ENCODE measurements at places on chromosomes 13 and 19.

- DNase-seq = no peak
These were observed 11.9 kb downstream of the KLC3 start for GRCh38 chr19:45352471-45352870.

DNA sequence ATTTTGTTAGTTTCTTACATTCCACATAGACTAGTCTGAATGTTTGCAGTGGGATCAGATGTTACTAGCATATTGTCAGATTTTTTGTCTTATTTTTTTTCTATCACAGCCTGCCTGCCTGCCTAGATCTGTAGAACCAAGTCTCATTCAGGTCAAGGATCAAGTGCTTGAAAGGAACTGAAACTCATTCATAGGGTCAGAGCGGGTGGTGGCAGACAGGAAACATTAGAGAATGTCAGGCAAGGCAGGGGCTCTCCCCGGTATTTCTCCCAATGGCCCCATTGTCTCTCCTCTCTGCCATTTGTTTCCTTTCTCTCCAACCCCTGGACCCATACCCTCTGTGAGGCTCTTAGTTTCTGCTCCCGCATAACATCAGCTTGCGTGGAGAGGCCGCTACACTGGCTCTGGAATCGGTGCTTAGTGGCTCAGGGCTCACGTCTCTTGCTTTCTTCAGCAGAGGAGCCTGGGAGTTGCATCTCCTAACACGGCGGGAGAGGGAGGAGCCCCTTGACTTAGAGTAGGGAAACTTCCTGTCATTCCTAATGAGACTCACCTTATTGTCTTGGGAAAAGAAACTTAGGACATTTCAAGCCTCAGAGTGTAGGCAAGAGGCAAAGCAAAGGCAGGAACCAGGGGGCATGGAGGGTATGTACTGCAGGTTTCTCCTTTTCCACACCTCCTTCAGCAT, 35.6 kb upstream of the SPATA13 start:
- no peak for DNase-seq

GRCh38 chr19:9427941-9428340, 7.4 kb downstream of the ZNF266 start:
- DNase-seq = no peak

DNA sequence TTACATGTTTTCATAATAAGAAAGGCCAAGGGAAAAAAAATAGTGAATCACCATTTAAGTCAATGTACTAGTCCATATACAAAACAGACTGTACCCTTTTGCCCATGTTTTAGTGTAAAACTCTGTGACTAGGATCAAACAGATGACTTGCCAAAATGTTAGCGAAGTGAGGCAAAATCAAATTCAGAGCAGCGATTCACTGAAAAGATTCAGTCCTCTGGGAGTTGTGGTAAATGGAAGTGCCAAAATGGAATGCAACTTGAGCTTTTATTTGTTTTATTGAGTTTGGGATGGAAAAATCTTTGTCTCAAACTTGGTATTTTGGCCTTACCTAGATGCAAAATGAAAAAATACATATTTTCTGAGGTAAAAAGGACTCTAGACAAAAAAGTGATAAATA, 9.1 kb downstream of the CDADC1 start:
- no peak for DNase-seq

DNA sequence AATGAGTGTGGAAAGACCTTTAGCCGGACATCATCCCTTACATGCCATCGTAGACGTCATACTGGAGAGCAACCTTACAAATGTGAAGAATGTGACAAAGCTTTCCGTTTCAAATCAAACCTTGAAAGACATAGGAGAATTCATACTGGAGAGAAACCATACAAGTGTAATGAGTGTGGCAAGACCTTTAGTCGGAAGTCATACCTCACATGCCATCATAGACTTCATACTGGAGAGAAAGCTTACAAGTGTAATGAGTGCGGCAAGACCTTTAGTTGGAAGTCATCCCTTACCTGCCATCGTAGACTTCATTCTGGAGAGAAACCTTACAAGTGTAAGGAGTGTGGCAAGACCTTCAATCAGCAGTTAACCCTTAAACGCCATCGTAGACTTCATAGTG, 11.7 kb upstream of the ZNF813 start:
- no peak for DNase-seq

GRCh38 chr19:51628153-51628939, 1.9 kb downstream of the SIGLEC5 start:
- no peak for DNase-seq

DNA sequence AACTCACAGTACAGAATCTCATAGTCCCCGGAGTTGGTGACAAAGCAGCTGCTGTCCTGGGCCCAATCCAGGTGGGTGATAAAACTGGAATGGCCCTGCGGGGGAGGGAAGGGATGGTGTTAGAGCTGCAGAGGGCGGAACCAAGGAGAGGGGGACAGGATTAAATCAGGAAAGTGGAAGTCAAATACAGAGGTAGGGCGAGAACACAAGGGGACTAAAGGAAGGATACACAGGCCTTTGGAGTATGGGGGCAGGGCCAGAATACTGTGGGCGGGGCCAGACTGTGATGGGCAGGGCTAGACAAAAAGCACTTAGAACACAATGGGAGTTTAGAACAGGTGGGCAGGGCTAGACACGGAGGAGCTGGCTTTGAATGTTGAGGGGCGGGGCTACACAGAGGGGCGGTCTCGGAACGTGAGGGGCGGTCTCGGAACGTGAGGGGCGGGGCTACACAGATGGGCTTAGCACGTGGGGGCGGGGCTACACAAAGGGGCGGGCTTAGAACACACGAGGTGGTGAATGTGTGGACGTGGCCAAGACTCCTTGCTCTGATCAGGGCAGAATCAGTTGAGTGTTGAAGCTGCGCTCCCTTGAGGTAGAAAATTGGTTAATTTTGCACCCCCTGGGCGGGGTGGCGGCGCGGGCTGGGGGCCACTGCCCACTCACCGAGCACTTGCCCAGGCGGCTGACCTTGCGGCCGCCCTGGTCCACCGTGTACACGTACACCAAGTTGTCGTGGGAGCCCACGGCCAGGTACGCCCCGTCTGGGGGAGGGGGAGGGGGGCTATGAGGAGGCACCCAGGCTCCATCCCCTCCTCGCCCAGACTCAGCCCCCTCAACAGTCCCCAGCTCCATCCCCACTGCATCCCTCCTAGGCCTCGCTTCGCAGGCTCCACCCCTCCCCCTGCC, 14.0 kb upstream of the GPR4 start:
- DNase-seq = peak; percentile 79

DNA sequence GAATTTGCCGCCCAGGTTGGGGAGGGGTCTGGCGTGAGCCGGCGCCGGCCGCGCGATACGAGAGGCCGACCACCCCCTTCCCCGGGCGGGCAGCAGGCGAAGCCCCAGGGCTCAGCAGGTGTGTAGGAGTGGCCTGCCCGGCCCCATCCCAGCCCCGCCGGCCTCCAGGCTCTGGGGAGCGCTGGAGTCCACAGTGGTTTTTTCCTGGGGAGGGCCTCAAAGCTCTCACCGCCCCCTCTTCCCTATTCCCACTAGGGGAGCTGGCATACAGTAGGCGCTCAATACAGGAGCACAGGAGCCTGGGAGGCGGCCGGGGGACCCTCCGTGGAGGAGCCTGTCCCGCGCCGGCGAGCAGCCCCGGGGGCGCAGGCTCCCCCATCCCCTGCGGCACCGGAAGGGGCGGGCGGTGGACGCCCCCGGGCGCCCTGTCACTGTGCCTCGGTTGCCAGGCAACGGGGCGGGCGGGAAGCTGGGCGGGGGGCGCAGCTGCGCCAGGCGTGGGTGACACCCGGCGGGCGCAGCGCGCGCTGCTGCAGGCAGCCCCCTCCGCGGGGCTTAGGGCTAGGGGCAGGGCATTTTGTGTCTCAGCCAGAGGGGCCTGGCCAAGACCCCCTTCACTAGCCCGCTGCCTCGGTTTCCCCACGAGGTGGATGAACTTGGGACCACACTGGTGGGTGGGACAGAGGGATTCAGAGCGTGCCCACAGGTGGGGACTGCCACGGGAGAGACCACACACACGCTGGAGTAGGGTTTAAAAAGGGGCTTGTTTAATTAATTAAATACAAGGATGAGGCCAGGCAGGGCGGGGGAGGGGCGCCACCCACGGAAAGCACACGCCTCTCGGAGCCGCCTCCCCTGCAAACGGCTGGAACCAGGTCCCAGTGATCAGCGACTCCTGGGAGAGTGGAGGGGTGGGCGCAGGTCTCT, 3.6 kb upstream of the REXO1 start:
- DNase-seq = peak; percentile 48

DNA sequence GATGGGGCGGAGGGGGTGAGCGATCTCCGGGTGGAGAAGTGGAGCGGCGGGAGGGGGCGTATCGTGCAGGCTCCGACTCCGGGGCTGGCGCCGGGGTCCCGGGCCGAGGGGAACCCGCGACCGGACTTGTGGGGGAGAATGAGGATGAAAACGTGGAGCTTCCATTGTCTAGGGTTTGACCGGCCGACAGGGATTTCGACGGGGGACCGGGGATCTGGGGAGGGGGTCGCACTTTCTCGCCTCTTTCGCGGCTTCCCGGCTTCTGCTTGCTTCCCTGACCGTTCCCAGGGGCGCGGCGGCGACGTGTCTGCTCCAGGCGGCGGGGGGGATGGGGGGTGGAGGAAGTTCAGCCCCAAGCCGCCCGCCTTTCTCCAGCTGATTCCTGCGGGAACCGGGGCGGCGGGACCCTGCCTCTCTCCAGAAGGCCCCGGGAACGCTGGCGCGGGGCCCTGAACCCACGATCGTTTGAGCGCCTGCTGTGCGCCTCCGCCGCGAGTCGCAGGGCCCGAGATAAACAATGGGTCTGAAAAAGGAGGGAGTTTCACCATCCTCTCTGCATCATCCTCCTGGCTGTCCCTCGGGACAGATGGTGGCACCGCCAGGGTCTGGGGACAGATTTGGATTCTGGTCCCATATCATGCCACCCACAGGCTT, 790 bp downstream of the TPM4 start:
- DNase-seq = peak; percentile 40

DNA sequence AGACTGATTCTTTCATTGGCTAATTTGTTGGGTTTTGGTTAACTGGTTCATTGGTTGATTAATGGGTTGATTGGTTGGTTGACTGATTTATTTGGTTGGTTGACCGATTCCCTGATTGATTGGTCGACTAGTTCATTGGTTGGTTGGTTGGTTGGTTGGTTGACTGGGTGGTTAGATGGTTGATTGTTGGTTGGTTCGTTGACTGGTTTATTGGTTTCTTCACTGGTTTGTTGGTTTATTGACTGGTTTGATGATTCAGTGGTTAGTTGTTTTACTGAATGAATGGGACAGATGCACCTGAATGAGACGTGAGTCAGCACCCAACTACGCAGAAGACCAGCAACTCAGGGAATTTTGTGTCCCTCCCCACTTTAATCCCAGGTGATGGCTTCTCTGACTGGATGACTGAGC, 2.7 kb upstream of the NUP62 start:
- DNase-seq = no peak

- no peak for DNase-seq
These were observed 429.8 kb downstream of the FOXO1 start for GRCh38 chr13:40236566-40237168.

GRCh38 chr19:23098988-23099387, 17.8 kb upstream of the ZNF730 start:
- no peak for DNase-seq
